ENCODE measurements at places on chromosomes 1 and 21.

- DNase-seq: no peak
These were observed 75.4 kb upstream of the VTCN1 start for GRCh38 chr1:117286145-117286544.

- DNase-seq: no peak
These were observed 4.6 kb downstream of the OLFML3 start for GRCh38 chr1:113983826-113984225.

- no peak for DNase-seq
These were observed 10.7 kb downstream of the SH2D2A start for GRCh38 chr1:156805766-156806511.

DNA sequence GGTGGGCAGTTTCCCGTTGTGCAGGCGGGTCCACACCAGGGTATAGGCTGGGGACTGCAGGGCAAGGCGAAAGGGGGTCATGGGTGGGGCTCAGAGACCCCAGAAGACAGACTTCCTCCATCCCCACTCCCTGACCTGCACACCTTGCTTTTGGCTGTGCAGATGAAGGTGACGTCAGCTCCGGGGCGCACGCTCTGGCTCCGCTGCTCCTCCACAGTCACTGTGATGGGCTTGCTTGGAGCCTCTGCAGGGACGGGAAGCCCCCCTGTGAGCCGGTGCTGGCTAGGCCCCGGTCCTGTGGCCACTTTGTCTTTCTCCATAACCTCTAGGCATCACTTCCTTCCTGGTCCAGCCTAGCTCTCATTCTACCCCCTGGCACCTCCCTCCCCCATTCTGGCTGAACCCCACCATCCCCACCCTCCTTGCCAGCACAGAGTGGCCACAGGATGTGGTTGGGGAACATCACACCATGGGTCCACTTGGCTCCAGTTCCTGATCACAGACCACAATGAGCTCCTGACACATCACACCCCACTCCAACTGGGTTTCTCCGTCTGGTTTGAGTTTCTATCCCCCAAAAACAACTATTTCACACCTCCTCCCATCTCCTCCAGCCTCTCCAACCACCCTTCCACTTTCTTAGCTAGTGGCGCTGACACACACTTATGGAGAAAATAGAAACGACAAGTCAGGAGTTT lies 45.2 kb downstream of the LDLRAD2 start:
- DNase-seq: no peak

DNA sequence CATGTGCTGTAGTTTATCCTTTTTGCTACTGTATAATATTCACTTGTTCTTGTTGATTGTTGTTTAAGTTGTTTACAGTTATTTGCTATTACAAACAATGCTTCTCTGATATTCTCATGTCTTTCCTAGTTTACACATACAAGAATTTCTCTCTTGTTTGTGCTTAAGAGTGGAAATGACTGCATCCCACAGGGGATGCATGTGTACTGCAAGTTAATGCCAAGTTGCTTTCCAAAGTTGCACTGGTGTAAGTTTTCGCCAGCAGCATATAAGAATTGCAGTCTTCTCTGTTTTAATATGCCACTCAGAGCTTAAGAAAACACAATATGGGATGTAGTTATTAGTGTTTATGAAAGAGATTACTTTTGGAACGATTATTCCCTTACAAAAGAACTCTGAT lies 97.7 kb downstream of the NEK7 start:
- no peak for DNase-seq

GRCh38 chr1:89260042-89260441 lies 12.6 kb downstream of the GBP5 start:
- DNase-seq: no peak

- peak; percentile 23 for DNase-seq
These were observed 12.8 kb downstream of the TRAPPC10 start for GRCh38 chr21:44024887-44025353.

GRCh38 chr1:84174051-84174556 lies 30.0 kb downstream of the PRKACB start:
- peak; percentile 2 for DNase-seq

DNA sequence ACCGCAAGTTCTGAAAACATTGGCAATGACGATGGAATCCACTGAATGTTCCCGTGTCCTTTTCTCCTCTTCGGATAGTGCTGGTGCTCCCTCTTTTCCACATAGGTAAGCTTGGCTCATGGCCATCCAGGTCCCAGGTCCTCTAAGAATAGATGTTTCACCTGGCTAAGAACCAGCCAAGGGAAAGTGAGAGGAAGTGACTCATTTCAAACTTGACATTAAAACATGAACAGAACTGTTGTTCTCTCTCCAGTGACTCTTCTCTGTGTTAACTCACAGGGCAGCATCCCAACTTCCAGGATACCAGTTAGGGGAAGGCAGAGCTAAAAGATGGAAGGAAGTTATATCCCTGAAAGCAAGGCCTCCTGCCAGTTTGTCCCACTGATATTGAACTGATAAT lies 493.8 kb upstream of the CHRM3 start:
- DNase-seq: no peak

GRCh38 chr1:205493241-205494085 lies 11.0 kb upstream of the CDK18 start:
- DNase-seq: no peak

- DNase-seq: peak; percentile 55
These were observed 92.9 kb downstream of the PIGK start for GRCh38 chr1:77126307-77126706.

DNA sequence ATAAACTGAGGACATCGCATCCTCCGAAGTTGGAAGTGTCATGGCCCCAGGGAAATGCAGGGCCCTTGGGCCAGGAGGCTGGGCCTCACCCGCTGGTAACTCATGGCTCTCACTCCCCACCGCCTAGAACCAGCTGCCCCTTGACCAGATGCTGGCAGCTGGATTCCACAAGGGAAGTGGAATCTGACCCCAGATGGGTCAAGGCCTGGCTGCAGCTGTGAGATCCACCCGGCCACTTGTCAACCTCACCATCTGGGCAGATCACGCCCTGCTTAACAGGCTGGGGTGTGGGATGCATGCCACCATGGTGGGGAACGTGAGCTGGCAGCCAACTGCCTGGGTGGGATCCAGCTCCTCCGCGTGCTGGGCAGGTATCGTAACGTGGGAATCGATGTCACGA lies 25.5 kb downstream of the KCNAB2 start:
- DNase-seq: no peak

- peak; percentile 42 for DNase-seq
These were observed 39.0 kb upstream of the DPT start for GRCh38 chr1:168767894-168768584.

DNA sequence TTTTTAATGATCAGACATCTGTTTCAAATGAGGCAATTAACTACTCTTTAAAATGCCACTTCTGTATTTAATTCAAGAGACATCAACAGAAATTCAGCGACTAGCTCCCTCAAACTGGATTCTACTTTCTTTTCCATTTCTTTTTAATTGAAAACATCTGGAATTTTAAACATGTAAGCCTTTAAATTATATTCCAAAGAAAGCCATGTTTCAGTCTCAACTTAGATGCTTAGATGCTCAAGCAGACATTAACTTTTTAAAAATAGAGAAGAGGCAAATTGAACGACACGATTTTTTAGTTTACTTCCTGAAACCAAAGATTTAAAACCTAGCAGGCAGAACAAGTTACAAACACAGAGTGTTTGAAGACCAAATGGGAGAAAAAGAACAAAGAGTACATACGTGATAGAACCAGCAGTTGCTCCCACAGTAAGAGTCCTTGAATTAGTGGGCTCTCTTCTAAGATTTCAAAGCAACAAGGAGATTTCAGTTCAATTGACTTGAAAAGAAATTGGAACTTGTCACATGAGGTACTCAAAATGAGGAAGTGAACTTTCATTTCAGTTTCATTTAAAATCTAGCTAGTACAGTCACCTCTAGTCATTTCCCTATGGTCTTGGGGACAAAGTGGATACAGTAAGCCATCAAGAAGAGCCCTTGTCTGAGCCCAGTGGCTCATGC lies at the start of gene CTSS:
CTSS (minus strand) TSS at position 483 of the 681 bp plus-strand sequence. CDS start 1,015 bp downstream, outside the sequence.
- no peak for DNase-seq
